ENCODE measurements at places on chromosomes 11 and 22. TPM values are rescaled to one million over a fixed set of nuclear protein-coding genes. Genes with fewer than 3 reads are reported as not detected.

DNA sequence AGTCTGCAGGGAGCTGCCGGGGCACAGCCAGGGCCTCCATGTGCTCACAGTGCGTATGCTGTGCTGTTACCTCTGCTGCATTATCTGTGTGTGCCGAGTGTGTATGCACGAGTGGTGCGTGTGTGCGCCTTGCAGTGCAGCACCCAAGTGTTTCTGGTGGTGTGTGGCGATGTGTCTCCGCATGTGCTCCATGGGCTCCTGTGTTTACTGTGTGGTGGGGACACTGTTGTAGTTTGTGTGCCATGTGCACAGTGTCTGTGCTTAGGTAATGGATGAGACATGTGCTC is 31.4 kb downstream of the KCNC1 start:
- no peak for DNase-seq

DNA sequence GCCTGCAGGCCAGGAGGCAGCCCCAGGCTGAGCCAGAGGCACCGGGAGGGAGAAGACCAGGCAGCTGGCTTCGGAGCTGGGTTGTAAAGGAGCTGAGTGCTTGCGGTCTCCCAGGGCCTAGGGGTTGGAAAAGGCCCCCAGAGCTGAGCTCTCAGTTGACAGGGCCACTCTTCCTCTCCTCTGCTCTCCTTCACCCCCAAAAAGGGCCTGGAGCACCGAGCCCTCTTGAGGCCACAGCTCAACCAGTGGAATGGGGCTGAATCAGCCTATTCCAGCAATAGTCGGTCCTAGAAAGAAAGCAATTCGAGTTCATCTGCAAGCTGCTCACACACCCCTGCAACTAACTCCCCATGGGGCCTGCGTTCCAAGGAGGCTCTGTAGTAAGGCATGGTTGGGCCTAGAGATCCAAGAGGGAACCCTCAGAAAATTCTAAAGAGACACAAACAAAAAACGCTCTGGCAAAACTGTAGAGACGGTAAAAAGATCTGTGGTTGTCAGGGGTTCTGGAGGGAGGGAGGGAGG is 205.0 kb downstream of the BUD13 start:
- DNase-seq, result no peak

The RASSF10 gene
- under 0.01 TPM for total RNA-seq

- DNase-seq, result no peak
Observed at GRCh38 chr22:29299136-29299900, 7.1 kb upstream of the GAS2L1 start.

The GAS2L1 gene
- 16.4 TPM for total RNA-seq

DNA sequence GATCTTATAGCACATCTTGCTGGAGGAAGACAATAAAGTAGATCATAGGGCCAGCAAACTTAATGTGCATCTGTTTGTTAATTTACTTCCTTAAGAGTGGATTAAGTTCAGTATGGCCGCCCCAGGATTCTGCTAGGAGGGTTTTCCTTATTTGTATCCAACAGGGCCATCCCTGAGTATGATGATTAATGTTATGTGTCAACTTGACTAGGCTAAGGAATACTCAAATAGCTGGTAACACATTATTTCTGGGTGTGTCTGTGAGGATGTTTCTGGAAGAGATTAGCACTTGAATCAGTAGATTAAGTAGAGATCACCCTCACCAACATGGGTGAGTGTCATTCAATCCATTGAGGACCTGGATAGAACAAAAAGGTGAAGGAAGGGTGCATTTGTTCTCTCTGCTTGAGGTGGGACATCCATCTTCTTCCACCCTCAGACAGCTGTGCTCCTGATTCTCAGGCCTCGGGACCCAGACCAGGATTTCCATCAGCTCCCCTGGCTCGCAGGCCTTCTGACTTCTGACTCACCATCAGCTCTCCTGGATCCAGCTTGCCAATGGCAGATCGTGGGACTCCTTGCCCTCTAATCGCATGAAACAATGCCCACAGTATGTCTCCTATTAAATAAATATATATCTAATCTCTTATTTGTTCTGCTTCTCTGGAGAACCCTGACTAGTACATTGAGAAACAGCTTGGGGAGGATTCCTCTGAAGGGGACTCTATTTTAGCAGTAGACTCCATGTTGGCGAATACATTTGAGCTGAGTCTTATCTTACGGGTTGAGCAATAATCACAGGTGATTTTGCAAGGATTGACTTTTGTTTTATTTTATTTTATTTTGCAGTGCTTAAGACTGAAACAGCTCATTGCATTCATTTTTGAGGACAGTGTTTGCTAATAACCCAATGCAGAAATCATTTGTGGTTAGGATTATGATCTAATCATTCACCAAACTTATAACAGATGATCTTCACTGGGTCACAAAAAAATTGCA is 9.0 kb upstream of the ZBTB44 start:
- no peak for DNase-seq

- peak; percentile 58 for DNase-seq
Observed at GRCh38 chr22:45884201-45885062, 92.5 kb downstream of the WNT7B start.

The GLYATL1 gene
- not detected for total RNA-seq

The FZD4 gene
- 45.7 TPM for total RNA-seq

GRCh38 chr11:88655656-88656055 is 318.1 kb upstream of the CTSC start:
- DNase-seq, result no peak

The FAT3 gene
- 1.3 TPM for total RNA-seq

The TSSC4 gene
- total RNA-seq, result 60.1 TPM

- DNase-seq, result no peak
Observed at GRCh38 chr11:22115470-22116029, 77.3 kb upstream of the ANO5 start.

DNA sequence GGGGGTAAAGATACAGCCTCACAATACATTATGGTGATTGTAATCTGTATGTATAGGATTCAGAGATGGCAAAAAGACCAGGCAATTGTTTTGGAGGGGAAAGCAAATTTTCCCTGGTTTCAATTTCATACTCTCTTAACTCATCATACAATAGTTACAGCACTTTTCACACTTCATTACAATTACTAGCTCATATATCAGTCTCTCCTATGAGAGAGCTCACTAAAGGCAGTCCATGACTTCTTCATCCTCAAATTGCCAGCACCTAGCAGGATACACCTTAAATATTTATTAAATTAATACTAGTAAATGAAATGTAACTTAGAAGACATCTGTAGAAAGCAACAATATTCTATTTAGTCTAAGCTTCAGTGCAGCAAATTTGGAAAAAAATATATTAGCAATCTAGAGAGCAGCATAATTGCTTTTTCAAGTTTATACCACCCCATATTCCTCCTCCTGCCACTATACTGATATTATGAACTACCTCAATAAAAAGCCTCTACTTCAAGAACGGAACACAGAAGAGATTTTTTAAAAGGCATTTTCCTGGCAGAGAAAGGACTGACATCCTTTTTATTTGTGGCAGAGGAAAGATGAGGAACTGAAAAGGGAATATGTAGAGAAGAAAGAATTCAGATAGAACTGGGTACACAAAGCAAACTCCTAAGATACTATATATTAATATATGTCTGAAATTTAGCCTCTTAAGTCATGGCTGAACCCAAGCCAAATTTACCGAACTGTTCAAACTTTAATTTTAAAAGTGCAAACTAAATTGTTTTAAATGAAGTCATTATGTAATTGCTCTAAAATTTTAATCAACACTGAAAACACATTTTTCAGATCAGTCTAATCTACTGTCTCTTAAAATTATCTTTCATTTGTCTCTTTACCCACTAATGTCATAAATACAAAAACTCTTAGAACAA is 27.7 kb downstream of the PICALM start:
- no peak for DNase-seq

- DNase-seq, result no peak
Observed at GRCh38 chr11:4546878-4547277, 1.9 kb downstream of the OR52M1 start.

The LPXN gene
- 4.8 TPM for total RNA-seq

DNA sequence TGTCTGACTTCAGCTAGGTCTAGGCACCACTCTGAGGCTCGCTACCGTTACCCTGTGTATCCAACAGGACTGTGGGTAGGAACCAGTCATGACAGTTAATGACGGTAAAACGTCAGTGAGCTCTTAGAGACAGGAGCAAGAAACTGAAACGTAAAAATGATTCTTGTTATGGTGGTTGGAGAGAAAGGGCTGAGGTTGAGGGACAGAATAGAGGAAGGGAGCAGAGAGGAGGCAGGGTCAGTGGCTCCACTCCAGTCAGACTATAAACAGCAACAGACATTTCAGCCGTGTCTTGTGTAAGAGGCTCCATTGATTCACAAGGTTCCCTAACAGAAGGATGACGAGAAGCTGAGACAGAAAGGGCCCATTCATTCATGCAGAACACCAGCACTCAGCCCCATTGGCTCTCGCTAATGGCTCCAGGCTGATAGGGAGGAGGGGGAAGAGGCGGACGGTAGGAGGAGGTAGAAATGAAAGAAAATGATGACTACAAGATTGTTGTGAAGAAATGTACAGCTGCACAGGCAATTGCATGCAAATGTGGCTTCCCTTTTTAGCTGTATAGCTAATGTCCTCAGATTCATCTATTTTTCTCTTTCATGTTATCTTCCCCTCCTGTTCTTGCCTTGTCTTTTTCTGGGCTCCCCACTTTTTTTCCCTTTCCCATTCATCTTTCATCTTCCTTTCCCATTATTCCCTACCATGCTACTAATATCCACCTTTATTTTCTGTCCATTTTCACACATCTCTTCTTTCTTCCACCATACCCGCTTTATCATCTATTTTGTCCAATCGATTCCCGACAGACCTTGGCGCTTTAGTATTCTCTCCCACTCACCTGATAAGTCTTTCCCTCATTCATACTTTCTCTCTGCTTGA is 34.3 kb downstream of the ETS1 start:
- DNase-seq, result no peak

- peak; percentile 81 for DNase-seq
Observed at GRCh38 chr11:61682093-61682732, 2.0 kb downstream of the DAGLA start.

The MAP6 gene
- 10.7 TPM for total RNA-seq

The TTC28 gene
- total RNA-seq, result 46.1 TPM

DNA sequence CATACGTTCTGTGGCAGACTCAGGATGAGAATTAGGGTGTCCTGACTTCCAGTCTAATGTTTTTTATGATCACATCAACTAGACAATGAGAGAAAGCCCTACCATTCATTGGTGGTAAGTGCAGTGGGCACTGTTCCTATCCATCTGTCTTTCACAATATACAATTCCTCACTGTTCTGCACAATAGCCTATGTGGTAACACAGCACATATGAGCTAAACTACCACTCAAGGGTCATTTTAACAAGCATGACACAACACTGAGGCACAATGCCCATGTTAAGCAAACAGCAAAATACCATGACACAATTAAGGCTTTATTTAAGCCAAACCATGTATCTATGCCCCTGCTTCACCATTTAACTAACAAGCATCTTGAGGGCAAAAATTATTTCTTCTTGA is 52.3 kb downstream of the SIK3 start:
- no peak for DNase-seq

DNA sequence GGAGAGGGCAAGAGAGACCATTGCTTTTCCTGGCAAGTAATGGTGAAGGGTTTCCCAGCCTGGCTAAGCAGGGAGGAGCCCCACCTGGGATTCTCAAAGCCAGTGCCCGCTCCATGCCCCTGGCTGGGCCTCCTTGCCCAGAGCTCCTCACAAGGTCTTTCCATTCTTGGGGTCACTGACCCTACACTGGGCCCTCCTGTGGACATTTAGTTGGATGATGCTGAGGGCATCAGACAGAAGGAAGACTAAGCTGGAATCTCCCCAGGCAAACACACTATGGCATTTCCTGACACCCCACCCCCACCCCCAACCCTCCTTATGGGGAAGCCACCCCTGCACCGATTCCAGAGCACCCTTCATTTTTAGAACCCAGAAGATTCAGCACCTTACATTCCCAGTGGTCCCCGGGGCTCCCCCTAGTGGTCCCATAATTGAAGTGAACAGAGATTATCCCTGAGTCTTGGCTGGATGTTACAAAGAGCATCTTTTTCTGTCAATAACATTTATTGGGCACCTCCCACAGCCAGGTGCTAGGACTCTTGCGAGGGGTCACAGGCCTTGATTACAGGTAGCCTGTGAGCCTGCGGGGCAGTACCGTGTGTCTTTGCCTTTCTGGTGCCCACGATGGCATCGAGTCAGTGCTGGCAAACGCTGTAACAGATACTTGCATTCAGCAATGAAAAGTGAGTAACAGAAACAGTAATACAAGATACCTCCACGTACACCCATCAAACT is 548.5 kb downstream of the BUD13 start:
- no peak for DNase-seq

GRCh38 chr22:19965771-19966709 is 24.4 kb upstream of the TXNRD2 start:
- no peak for DNase-seq

The OR4A16 gene
- total RNA-seq, result not detected

The FOLR1 gene
- total RNA-seq, result not detected

- no peak for DNase-seq
Observed at GRCh38 chr22:36926309-36926708, 12.9 kb downstream of the CSF2RB start.

DNA sequence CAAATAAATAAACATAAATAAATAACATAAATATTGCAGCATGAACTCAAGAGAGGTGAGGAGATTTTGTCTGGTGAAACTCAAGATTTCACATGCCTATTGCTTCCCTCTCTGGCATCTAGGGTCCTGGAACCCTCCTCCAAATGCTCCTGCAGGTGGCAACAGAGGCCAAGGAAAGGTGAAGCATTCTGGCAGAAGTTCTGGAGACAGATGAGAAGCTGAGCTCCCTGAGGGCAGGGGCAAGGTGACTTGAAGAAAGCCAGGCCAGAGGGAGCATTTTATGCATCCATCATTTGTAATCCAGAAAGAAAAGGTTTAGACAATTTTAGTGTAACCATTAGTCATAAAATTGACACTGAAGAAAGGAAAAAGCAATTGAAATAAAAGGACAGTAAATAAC is 64.9 kb downstream of the ENDOD1 start:
- DNase-seq, result no peak

DNA sequence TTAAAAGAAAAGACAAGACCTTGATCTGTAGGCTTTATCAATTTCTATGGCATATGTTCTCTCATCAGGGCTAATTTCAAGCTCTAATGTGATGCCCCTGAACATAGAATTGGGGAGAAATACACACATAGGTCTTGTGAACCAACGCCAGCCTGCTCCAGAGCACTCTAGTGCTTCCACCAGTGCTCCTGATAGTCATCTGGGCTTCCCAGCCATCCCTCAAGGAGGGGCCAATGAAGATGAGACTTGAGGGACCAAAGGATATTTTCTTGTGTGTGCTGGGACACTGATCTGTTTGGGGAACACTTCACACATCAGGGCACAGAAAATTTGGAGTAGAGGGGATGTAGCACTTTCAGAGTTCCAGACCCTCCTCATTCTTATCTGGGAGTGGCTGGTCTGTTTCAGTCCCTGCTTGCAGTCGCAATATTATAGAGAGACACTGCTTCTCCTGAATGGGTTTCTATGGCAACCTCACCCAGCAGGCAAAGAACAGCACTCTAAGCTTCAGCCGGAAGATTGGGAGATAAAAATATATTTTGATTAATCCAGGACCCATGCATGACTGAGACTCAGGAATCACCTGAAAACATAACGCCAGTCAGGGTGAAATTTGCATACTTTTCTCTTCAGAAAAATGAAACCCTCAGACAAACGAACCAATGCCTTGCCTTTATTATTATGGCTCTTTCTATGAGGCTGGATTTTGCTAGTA is 28.4 kb upstream of the SCN3B start:
- DNase-seq, result no peak

The KRTAP5-1 gene
- not detected for total RNA-seq

- no peak for DNase-seq
Observed at GRCh38 chr11:61691380-61692156, 11.4 kb downstream of the DAGLA start.

The C11orf87 gene
- total RNA-seq, result not detected

The MMP12 gene
- not detected for total RNA-seq

The APOA4 gene
- not detected for total RNA-seq

All from sigmoid colon (tissue), 7 donors.